ENCODE measurements at places on chromosomes 7 and 10. TPM values are rescaled to one million over a fixed set of nuclear protein-coding genes. Genes with fewer than 3 reads are reported as not detected.

GRCh38 chr10:82981137-82981723 lies 1106.2 kb downstream of the NRG3 start:
- DNase-seq, result no peak

- DNase-seq, result no peak
Observed at GRCh38 chr7:25959168-25959734, 192.7 kb upstream of the NFE2L3 start.

GRCh38 chr10:93288679-93289634 lies 193.2 kb downstream of the MYOF start:
- DNase-seq, result peak; percentile 66

MKI67 gene
- 2.8 TPM for total RNA-seq

SFRP4 gene
- total RNA-seq, result 4.6 TPM

GRCh38 chr10:47379901-47380300 lies 4.2 kb downstream of the ZNF488 start:
- DNase-seq, result peak; percentile 8

FXYD4 gene
- total RNA-seq, result not detected

DNA sequence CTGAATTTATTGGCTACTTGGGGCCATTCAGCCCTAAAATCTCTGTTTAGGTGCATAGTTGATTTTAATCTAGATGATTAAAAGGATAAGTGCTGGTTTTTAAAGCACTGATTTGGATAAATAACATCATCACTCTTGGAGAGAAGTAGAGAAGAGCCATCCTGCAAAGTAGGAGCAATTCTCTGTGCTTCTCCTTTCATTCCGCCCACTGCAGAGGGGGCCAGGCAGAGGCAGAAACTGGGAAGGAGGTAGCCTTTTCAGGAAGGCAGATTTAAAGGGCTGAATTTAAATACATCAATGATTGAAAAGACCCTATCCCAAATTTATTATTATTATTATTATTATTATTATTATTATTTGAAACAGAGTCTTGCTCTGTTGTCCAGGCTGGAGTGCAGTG lies 14.1 kb downstream of the MAP3K8 start:
- DNase-seq, result no peak

TMEM273 gene
- total RNA-seq, result 20.5 TPM

GRCh38 chr7:51315393-51316261 lies 982 bp downstream of the COBL start:
- no peak for DNase-seq

- DNase-seq, result no peak
Observed at GRCh38 chr10:5524641-5525560, at the start of gene CALML3. TSS of gene CALML3 (plus strand) at chr10:5524961. CDS start at chr10:5525086, 125 bp downstream.

NKX2-3 gene
- total RNA-seq, result not detected

DNA sequence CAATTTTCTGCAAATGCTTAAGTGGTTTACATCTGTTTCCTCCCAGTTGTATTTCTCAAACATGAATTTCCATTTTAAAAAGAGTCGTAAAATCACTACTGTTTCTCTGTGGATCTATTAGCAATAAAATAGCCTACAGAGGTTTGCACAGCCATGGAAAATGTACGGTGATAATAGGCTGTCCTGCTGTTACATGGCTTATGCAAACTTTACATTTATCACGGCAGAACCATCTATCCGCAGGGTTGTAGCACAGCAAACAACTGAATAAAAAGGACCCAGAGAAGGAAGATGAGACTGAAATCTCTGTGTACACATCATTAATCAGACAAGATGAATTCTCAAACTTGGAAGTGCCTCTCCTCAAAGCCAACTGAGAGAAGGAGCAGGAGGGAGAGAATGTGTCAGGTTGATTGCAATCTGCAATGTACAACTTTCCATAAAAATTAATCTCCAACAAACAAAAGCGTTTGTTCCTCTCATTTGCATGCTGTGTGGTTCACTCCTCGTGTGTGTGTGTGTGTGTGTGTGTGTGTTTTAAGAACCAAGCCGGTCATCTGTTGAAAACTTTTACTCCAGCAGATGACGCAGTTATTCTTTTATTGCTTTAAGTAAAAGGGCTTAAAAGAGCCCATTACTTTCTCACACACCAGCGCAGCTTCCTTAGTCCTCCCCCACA lies 279.3 kb downstream of the SKAP2 start:
- no peak for DNase-seq

DNA sequence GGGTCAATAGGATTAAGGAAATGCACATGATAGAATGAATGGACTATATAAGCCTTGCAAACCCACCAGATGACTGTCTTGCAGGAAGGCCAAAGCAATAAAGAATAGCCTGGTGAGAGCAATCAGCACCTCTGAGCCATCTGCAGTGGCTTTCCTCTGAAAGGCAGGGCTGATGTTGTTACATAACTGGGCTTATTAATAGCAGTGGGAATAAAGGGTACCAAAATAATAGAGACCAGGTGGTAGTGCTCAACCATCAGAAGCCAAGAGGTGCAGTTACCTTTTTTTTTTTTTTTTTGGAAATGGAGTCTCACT lies 16.8 kb upstream of the VPS26A start:
- DNase-seq, result no peak

GRCh38 chr10:133132473-133133291 lies 27.3 kb upstream of the KNDC1 start:
- DNase-seq, result no peak

GRCh38 chr10:662223-662605 lies 27.3 kb downstream of the DIP2C start:
- no peak for DNase-seq

SPDYE5 gene
- total RNA-seq, result not detected

SLC29A4 gene
- 3.7 TPM for total RNA-seq

- DNase-seq, result no peak
Observed at GRCh38 chr10:118002581-118002980, 44.2 kb downstream of the RAB11FIP2 start.

GHRHR gene
- not detected for total RNA-seq

GRCh38 chr7:79862447-79863210 lies 272.0 kb upstream of the GNAI1 start:
- DNase-seq, result no peak

CFAP43 gene
- not detected for total RNA-seq

VPS50 gene
- 20.6 TPM for total RNA-seq

GNAI1 gene
- total RNA-seq, result 23.4 TPM

DNA sequence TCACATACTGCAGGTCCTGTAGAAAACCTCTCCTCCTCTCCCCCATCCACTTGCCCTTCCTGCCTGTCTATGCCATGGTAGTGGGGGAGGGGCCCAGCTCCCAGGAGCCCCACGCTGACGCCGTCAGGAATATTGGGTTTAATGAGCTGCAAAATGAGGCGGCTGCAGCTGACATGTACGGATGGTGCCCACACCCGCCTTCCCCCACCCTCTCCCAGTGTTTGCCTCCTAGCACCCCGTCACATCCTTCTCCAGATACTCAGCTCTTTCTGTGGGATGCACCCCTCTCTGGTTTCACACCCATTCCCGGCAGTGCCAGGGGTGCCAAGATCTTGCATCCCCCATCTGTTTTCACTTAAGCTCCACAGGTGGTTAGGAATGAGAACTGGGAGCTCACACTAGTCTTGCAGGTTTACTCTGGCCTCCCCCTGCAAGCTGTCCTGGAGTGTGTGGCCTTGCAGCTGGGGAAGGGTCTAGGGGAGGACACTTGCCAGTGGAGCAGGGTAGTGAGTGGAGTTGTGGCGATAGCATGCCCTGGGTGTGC lies 26.1 kb downstream of the GBX1 start:
- no peak for DNase-seq

RELN gene
- 0.16 TPM for total RNA-seq

GRCh38 chr7:143463556-143463955 lies 14.1 kb upstream of the TAS2R41 start:
- no peak for DNase-seq

DNA sequence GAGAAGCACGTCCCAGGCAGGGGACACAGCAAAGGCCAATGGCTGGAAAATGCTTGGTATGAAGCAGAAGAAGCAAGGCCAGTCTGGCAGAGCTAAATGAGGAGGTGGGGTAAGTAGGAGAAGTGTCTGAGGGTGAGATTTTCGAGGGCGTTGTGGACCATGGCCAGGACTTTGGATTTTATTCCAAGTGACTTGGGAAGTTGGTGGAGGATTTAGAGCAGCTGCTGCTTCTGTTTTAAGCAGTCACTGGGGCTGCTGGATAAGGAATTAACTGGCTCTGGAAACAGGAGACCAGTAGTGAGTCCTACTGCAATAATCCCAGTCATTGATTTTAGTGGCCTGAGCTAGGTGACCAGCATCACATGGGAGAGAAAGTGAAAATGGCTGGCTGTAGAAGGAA lies 67.6 kb upstream of the GSDME start:
- no peak for DNase-seq

DNA sequence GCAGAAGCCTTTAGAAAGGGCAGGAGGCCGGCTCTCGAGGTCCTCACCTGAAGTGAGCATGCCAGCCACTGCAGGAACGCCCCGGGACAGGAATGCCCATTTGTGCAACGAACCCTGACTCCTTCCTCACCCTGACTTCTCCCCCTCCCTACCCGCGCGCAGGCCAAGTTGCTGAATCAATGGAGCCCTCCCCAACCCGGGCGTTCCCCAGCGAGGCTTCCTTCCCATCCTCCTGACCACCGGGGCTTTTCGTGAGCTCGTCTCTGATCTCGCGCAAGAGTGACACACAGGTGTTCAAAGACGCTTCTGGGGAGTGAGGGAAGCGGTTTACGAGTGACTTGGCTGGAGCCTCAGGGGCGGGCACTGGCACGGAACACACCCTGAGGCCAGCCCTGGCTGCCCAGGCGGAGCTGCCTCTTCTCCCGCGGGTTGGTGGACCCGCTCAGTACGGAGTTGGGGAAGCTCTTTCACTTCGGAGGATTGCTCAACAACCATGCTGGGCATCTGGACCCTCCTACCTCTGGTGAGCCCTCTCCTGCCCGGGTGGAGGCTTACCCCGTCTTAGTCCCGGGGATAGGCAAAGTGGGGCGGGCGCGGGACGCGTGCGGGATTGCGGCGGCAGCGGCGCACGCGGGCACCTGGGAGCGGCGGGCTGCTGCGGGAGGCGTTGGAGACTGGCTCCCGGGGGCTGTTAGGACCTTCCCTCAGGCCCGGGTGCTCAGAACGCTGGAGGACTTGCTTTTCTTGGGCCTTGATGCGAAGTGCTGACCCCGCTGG lies at the start of gene FAS:
FAS (plus strand) TSS at position 415 of the 777 bp plus-strand sequence; CDS start at position 494, 79 bp downstream.
- peak; percentile 83 for DNase-seq

DNA sequence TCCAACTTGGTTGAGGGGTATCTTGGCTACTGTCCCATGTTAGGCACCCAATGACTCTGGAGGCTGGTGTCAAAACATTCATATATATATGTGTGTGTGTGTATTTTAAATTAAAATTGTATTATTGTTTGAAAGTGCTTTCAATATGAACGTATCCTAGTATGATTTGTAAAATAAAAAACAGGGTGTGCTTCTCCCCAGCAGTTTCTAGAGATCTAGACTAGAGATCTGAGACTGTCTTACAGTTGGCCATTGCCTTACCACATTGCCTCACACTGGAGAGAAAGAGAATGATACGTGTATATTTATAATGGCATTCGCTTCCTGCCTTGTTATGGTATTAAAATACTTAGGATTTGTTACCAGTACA lies 1.2 kb downstream of the BAG3 start:
- DNase-seq, result no peak

DNA sequence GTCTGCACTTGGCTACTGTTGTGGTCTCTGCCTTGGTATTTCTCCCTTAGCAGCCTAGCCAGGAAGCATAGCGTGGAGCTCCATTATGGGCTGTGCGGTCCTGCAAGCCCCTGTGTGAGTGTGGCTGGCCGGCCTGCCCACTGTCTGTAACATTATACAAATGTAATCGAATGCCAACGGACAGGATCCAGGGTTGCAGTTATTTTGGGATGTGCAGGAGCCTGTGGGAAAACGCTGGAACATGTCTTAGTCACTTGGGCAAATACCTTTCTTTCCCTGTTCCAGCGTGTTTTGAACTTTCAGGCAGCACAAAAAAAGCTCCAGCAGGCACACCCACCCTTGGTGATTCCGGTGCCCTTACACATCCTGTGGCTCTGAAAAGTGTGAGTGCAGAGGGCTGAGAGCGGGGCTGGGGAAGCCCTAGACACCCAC lies 29.5 kb downstream of the BAG3 start:
- DNase-seq, result no peak

- no peak for DNase-seq
Observed at GRCh38 chr7:36393826-36394225, 4.2 kb downstream of the ANLN start.

DNA sequence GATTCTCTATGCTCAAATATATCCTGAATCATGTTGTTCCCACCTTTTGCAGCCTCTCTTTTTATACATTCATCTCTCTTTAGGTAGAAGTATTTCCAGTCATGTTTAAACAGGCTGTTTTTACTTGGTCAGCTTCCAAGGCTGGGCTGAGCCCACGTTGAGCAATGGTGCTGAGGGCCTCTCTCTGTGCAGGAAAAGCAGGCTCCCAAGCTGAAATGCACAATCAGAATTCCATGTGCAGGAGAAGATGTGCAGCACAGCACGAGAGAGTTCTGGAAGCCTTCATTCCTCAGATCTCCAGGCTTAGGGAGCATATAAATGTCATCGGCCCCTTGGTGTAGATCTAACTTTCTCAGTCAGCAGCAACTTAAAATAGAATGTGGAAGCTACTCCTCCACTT lies 588.5 kb downstream of the TNS3 start:
- DNase-seq, result no peak

All from heart left ventricle (tissue), 16 donors.